Mononuclear cell (primary cell): ENCODE measurements at places on chromosomes 3 and 15. TPM values are rescaled to one million over a fixed set of nuclear protein-coding genes. Genes with fewer than 3 reads are reported as not detected.

The CLEC3B gene
- total RNA-seq = 0.21 TPM

The TATDN2 gene
- total RNA-seq = 27.8 TPM

The WWTR1 gene
- total RNA-seq = 0.31 TPM

The SLC26A6 gene
- 8.4 TPM for total RNA-seq

The CPN2 gene
- not detected for total RNA-seq

The TOPAZ1 gene
- not detected for total RNA-seq

The ROBO1 gene
- total RNA-seq = 0.42 TPM

The LAMB2 gene
- total RNA-seq = 3.1 TPM

The HTR3E gene
- total RNA-seq = not detected

The ACOX2 gene
- 0.73 TPM for total RNA-seq
